ENCODE measurements at places on chromosomes 6 and 20.

GRCh38 chr6:139990856-139991465 lies 616.5 kb upstream of the CITED2 start:
- no peak for DNase-seq

DNA sequence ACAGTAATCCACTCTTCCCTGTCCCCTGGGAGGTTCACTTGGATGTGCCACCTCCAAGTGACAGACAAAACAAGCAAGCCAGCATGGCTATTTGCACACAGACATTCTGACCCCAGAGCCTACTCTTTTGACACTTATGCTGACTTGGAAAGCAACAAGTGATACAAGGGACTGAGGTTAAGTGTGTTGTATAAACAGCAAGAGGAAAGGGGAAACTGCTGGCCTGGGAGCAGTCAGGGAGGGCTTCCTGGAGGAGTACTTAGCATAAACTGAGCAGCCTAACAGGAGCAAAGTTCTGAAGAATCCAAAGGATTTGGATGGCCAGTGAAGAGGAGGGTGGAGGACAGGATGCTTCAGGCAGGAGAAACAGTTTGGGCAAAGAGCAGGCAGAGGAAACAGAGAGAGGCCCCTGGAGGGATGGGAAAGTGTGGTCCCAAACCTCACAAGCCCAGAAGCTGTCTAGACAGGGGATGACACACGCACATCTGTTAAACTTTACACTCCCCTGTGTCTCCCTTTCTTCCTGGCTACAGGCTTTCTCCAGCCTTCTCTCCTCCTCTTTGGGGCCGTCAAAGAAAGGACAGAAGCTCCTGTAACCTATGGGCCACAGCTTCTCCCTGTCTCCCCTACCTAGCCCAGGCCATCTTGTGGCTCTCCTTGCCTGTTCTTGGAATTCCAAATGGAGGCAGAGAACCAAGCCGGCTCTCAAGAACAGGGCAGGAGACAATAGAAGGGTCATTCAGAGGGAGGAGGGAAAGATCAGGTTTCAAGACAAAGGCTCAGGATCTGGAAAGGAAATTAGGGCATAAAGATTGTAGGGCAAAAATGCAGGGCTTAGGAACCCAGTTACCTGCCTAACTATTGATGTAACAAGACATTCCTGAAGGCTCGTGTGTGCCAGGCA lies 19.3 kb downstream of the SULF2 start:
- DNase-seq: no peak

DNA sequence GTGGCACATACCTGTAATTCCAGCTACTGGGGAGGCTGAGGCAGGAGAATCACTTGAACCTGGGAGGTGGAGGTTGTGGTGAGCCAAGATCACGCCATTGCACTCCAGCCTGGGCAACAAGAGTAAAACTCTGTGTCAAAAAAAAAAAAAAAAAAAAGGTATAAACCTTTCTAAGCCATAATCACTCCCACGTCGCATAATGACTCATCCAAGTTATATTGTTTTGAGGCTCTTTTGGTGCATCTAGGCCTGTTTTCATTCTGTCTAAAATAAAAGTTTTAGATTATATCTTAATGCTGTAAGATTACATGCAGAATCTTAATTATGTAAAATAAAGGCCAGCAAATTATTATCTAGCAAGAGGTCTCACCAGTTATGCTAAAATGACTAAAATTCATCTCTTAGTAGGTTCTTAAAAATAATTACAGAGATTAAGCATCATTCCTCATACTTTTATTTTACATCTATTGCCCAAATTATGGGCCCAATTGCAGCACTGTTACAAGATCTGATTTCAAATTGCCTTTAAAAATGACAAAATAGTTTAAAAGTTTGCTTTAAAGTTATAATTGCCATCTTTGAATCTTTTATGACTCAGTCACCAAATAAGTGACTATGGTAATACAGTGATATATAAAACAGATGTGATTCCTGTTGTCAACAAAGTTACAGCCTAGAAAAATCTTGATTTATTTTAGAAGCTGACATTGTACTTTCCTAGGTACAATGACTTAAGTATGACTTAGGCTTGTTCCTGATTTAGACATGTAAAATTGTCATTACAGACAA lies 10.4 kb upstream of the SUMO4 start:
- DNase-seq: peak; percentile 31

DNA sequence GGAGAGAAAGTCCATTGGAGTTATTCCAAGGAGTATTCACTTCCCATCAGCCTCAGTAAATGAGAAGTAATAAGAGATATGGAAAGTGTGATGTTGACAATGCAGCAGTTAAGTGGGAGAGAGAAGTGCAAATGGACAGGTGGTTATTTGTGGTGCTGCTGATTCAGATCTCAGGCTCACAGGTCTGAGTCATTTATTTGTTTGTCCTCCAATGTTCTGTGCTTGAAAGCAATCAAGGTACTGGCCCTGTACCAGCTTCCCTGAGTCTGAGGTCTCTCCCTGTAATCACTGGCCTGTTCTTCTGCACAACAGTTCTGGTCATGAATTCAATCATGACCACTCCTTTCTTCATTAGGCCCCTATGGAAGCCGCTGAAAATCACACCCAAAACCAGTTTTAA lies 827.7 kb downstream of the MAFB start:
- no peak for DNase-seq

DNA sequence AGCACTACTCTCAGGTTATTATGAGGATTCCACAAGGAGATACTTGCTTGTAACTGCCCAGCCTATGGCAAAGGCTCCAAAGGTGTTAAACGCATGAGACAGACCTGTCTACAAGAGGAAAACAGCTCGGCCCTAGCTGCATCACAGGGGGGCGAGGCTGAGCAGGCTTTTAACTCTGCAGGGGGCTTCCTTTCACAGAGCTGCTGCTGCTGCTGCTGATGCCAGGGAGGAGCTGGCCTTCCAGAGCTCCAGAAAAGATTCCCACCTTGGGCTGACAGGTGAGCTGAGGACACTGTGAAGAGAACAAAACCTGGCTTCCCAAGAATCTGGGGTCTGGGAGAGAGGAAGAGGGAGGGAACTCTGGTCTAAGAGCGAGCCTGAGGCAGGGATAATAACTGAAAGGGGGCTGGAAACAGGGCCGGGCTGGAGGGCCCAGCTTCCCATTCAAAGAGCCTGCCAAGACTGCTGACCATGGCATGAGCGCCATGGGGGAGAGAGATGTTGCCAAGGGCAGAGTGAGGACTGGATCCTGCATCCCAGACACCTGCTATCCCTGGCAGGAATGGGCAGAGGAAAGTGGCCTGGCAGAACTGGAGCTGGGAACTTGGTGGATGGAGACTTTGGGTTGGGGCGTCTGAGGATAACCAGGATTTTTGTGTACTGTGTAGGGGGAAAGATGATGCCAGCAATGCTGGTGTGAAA lies 211.1 kb upstream of the LRFN2 start:
- no peak for DNase-seq

GRCh38 chr6:167833396-167833763 lies 6.7 kb downstream of the AFDN start:
- no peak for DNase-seq

DNA sequence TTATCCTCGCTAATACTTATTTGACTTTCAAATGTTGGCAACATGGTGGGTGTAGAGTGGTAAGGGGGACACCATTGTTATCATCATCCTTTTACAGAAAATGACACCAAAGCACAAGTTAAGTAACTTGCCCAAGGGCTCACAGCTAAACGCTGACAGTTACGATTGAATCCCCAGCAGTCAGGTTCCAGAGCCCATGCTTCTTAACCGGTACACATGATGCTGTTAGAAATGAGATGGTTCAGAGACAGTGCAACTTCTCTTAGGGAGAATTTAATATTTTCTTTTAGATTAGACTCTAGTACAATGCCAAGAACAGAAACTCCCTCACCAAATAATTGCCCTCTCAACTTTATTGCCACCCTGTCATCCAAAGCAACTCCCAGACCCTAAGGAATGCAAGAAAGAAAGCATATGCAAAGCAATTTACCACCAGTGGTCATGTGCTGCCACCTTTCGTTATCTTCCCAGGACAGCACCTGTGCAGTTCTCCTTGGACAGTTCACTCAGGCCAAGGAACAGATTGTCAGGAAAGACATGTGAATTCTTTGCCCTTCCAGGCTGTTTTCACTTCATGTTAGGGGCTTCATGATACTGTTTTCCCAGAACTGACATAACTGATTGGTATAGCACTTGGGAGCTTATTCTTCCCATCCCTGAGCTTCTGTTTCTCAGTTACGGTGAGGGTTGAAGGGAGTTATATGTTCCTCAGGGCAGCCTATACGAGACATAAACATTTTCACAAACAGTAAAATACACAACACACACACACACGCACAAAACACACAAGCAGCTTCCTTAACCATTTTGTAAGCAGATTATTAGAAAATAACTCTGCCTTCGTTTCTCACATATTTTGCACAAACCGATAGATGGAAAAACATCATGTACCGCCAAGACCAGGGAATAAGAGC lies 5.1 kb downstream of the HLA-DMA start:
- DNase-seq: no peak

- DNase-seq: no peak
These were observed 57.1 kb downstream of the CDH22 start for GRCh38 chr20:46251211-46251673.

GRCh38 chr6:142332393-142333098 lies 30.7 kb downstream of the ADGRG6 start:
- no peak for DNase-seq

DNA sequence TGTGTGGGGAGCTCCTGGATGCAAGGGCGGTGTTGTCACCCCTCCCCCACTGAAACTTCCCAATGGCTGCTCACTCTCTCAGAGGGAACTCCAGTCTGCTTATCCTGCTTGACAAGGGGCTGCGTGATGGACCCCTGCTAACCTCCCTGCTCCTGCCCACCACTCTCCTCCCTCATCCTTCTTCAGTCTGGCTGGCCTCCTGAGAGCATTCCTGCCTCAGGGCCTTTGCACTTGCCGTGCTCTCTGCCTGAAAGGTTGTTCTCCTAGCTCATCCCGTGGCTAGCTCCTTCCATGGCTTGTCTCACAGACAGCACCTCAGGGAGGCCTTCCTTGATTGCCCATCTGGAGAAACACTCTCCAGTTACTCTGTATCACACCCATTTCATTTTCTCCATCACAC lies 73.9 kb upstream of the ZNFX1 start:
- DNase-seq: no peak

- peak; percentile 67 for DNase-seq
These were observed 194.5 kb upstream of the CDYL start for GRCh38 chr6:4581468-4582385.

DNA sequence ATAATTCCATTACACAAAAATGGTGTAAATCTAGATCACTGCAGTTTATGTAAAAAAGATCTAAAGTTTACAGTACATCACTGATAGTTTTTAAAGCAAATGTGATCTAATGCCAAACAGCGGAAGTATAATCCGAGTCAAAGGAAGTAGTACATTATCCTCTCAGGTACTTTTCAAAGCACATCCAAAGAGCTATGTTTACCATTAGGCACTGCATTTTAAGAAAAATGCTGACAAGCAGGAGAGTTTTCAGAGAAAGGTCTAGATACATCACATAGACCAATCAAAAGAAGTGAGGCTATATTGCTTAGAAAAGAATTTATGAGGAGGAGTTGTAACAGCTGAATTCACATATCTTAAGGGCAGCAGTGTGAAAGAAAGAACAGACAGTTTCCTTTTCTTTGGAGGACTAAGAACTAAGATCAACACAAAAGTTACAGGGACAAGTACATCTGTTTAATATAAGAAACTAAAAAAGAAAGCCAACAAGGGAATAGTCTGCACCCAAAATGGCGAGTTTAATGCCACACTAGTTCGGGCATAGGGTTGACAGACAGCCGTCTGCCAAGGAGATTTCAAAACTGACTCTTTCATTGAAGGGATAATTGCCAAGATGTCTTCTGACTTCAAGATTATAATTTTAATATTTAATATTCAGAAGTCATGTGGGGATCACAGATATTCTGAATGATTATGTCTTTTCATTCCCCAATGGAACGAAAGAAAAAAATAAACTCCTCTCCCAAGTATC lies 1.4 kb downstream of the ZNF184 start:
- DNase-seq: no peak

GRCh38 chr6:159180001-159180400 lies 10.8 kb downstream of the FNDC1 start:
- DNase-seq: no peak

- DNase-seq: no peak
These were observed 735 bp upstream of the MOG start for GRCh38 chr6:29656157-29656556.

GRCh38 chr20:4154958-4155411 lies 139.6 kb upstream of the RNF24 start:
- no peak for DNase-seq

- no peak for DNase-seq
These were observed 54.3 kb downstream of the UBR2 start for GRCh38 chr6:42618105-42618504.

DNA sequence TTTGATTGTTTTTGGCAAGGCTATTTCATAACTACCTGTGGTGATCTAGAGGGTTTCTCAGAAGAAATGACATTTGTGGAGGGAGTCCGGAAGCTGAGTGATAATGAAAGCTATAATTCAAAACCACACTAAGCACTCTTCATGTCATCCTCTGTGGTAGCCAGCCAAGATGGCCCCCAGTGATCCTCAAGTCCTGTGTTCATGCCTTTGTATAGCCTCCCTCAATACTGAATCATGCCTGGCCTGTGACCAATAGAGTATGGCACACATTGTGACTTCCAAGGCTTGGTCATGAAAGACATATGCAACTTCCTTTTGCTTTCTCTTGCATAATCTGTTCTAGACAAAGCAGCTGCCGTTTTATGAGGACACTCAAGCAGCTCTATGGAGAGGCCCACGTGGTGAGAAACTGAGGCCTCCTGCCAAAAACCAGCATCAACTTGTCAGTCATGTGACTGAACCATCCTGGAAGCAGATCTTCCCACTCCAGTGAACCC lies 12.8 kb upstream of the DNAAF9 start:
- DNase-seq: peak; percentile 67

DNA sequence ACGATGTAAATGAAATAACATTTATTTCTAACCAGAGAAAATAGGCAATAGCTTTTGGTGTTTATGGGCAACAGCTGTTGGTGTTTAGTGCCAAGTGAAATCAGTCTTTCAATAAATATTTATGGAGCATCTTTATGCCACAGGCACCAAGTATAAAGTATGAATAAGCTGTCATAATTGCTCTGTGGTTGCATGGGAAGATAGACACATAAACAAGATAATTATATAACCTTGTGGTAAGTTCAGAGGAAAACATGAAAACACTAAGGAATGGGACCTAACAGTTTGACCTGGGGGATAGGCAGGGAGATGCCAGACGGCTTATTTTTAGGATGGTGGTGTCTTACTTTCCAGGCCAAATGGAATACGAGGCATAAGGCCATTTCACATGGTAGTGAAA lies 110.9 kb downstream of the GFRAL start:
- DNase-seq: no peak

DNA sequence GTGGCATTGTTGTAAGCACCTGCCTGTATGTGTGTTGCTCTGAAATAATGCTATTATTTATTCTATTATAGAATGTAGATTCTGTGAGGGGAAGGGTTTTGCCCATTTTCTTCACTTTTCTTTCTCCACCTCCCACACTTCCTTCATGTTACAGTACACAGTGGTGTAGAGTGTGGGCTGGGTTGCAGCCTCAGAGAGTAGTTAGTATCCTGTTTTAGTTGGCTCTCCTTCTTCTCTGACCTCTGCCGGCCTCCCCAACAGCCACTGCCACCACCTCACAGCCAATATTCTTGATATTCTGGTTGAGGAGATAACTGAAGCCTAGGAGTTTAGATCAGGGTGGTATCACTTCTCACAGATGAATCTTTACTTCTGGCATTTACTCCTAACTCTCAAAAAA lies 143.4 kb downstream of the BCKDHB start:
- DNase-seq: no peak

All from BJ (cell line).